Renal pelvis (tissue), 12 donors: ENCODE measurements at places on chromosomes 5 and 9.
A peak's percentile ranks its signal among the peaks of the same experiment; 100 is the strongest.

GRCh38 chr5:126233256-126233655 is 190.0 kb upstream of the GRAMD2B start:
- no peak for DNase-seq

DNA sequence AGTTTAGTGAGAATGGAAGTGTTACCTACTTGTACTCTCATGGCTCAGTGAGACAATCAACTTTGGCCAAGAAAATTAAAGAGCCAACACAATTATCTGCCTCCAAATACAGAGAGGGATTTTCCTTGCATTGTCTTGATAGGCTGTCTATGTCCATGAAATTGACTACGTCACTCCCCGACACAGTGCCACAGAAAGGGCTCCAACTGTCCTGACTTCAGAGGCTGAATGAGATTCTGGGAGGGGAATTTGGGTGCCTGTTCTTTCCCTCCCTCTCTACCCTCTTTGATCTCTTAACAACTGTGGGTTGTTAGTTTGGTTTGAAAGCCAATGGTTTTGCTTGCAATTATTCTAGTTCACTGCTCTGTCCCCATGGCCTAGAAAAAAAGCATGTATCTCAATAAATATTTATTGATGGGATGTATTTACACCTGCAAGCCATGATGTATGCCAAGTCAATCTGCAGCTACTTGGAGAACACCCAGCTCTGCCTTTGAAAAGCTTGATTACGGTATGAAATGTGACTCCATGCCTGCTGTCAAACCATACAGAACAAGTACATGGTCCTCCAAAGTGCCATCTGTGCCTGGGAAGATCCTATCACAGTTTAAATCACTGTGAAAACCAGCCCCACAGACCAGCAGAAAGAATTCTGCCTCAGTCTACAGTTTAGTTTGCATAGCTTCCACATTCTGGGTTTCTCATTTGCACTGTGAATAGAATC is 37.3 kb downstream of the CAPSL start:
- no peak for DNase-seq

DNA sequence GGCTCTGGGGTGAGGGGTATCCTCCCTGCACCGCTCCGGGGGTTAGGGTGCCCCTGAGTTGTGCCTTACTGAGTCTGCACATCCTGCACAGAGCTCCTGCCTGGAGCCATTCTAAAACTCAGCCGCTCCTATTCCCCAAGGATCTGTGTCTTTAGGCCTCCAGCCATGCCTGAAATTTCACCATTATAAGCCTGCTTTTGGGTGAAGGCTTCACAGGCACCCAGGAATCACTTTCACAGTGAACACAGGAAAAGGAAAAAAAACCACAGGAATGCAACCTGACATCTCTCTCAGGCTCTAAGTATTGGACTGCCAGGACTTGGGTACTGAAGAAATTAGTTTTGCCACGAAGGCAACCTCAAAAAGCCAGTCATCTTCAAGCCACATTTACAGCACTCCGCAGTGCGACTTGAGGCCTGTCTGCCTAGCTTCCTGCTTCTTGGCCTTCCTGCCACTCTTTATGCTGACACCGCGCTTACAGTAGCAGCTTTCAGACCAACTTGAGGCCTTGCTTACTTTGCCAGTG is 30.9 kb downstream of the GALNT10 start:
- DNase-seq: peak; percentile 14

- DNase-seq: no peak
Measured at GRCh38 chr5:61737964-61738340, 405.9 kb downstream of the ZSWIM6 start.

GRCh38 chr9:134965851-134966250 is 48.1 kb upstream of the FCN1 start:
- DNase-seq: no peak

GRCh38 chr5:123428521-123429220 is 5.5 kb upstream of the CEP120 start:
- DNase-seq: no peak

- no peak for DNase-seq
Measured at GRCh38 chr9:87535817-87536539, 38.3 kb downstream of the DAPK1 start.

DNA sequence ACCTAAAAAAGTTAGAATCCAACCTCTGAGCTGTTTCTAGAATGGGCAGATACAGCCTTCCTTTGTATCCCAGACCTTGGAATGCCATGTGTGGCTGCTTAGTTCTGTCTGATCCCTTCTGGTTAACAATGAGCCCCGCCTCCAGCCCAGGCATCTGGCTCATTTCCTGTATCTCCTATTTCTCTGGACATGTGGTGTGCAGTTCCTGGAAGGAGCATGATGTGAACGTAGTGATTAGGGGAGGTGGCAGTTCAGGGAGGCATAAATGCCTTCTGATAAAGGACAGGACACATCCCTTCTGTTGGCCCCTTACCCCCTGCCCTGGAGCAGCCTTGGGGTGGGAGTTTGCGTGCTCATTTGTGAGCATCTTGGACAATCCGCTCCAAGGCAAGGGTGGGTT is 243.0 kb downstream of the ZSWIM6 start:
- DNase-seq: no peak

- DNase-seq: no peak
Measured at GRCh38 chr9:105656131-105656921, 5.9 kb upstream of the TAL2 start.

DNA sequence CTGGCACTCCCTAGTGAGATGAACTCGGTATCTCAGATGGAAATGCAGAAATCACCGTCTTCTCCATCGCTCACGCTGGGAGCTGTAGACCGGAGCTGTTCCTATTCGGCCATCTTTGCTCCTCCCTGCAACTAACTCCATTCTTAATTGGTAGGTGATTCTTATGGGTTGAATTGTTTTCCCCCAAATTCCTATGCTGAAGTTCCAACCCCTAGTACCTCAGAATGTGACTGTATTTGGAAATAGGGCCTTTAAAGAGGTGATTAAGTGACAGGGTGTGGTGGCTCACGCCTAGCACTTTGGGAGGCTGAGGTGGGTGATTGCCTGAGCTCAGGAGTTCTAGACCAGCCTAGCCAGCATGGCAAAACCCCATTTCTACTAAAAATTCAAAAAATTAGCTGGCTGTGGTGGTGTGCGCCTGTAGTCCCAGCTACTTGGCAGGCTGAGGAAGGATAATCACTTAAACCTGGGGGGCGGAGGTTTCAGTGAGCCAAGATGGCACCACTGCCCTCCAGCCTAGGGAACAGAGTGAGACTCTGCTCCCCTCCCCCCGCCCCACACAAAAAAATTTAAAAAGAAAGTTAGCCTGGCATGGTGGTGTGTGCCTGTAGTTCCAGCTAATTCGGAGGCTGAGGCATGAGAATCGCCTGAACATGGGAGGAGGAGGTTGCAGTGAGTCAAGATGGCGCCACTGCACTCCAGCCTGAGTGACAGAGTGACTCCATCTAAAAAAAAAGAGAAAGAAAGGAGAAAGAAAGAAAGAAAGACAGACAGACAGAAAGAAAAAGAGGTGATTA is 25.2 kb upstream of the FOCAD start:
- DNase-seq: no peak

DNA sequence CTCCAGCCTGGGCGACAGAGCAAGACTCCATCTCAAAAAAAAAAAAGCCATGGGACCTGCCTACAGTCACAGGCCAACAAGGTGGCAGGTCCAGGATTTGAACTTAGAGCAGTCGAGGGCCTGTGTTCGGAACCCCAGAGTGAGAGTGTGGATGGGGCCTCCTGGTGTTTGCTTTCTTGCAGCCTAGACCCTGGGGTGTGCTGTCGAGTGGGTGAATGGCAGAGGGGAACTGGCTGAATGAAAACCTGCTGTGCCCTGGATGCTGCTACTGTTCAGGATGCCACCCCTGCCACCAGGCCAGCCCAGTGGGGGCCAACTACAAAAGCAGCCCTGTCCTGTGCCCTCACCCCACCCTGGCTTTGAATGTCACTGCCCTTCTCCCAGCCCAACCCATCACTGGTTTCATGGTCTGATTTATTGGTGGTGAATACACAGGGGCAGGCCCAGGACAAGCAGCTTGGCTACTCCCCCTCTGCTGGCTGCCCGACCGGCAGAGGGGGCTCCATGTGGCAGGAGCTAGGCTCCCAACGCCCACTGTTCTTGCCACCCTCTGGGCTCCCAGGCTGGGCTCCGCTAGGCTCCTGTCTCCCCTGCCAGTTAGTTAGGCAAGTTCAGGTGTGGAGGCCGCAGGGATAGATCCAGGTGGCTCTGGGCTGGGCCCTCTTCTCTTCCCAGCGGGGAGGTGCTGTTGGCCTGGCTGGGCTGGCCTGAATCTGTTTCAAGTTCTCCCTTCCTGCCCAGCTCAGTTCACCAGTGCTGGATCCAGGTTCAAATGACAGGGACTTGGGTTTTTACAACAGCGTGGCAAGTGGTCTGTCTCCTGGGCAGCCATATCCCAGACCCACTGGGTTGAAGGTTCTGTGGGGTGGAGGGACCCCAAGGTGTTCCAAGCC is 12.2 kb downstream of the FPGS start:
- DNase-seq: no peak

DNA sequence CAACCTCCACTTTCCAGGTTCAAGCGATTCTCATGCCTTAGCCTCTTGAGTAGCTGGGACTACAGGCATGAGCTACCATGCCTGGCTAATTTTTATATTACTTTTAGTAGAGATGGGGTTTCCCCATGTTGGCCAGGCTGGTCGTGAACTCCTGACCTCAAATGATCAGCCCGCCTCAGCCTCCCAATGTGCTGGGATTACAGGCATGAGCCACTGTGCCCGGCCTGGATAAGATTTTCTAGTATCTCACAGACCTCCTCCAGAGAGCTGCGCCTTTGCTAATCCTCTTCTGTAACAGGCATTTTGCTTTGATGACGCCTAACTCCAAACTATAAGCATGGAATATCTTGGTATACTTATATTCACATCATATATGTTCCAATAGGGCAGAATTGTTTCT is 99.4 kb downstream of the FSTL4 start:
- DNase-seq: no peak

GRCh38 chr5:146463446-146463845 is 16.3 kb downstream of the TCERG1 start:
- DNase-seq: no peak

GRCh38 chr5:56019306-56020272 is 24.8 kb upstream of the IL6ST start:
- DNase-seq: peak; percentile 45

- DNase-seq: peak; percentile 41
Measured at GRCh38 chr9:110141227-110141793, 66.6 kb downstream of the C9orf152 start.

GRCh38 chr9:136342181-136343120 is 15.1 kb downstream of the GPSM1 start:
- peak; percentile 74 for DNase-seq

DNA sequence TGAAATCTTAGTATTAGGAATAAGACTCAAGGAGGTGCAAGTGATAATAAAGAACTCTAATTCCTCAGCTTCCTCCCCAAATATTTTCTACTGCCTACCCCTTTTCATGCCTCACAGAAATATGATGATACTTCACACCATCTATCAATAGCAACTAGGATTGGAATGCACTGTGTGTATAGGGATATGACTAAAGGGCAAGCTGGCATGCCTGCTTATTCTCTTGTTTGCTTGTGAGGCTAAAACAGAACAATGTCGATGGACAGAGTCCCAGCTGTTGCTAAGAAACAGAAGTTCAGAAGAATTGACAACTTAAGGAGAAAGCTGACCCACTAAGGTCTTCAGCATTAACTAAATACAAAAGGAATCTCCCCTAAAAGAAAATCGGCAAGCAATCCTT is 9.7 kb upstream of the CHD1 start:
- DNase-seq: no peak

- DNase-seq: no peak
Measured at GRCh38 chr5:122390154-122390553, 78.1 kb downstream of the SNCAIP start.

GRCh38 chr9:5562806-5563416 is 52.6 kb downstream of the PDCD1LG2 start:
- no peak for DNase-seq

GRCh38 chr5:84370176-84370575 is 14.5 kb downstream of the EDIL3 start:
- no peak for DNase-seq

GRCh38 chr9:132935026-132935425 is 9.4 kb downstream of the TSC1 start:
- no peak for DNase-seq

DNA sequence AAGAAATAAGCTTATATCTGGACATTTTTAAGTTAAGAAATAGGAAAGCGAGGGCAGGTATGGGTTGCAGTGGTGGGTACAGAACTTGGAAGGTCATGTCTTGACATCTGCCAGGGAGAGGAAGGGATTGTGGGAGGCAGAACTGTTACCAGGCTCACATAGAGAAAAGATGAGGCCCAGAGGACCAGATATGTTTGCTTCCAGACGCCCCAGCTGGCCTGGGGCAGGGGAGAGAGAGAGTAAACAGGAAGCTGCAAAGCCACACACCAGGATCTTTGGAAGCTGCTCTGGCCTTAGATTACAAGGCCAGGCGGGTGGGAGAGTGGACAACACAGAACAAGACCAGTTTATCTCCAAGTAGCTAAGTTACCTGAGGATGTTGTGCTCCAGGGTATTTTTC is 71.2 kb downstream of the MARCHF11 start:
- DNase-seq: no peak
